Activated CD8-positive, alpha-beta memory T cell treated with anti-CD3 and anti-CD28 coated beads, Interleukin-2, amount 10 ng/mL, durations not matched to agents 7 days and 5 days (primary cell): ENCODE measurements at places on chromosomes 13 and 19. TPM values are rescaled to one million over a fixed set of nuclear protein-coding genes. Genes with fewer than 3 reads are reported as not detected.

DNA sequence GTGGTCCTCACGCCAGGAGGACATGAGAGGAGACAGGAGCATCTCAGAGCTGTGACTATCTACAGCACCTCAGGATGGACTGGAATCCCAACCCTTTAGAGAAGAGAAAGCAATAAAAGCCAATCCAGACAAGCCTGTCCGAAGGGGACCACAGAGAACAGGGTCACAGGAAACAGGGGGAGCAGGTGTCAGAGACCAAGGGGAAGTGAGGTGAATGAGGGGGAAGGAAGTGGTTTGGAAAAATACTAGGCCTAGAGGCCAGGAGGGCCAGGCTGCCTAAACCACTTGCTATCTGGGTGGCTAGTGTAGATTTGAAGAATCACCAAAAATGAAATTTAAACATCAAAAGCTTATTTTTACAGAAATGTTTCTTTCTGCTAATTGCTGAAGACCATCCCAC lies 16.2 kb downstream of the TMTC4 start:
- peak; percentile 72 for DNase-seq
- H3K4me1 ChIP-seq = peaks cover 25% of the 10 kb centered on the region
- peak overlapping the region; percentile 62 for H3K27ac ChIP-seq
- no peaks in the 10 kb centered on the region for H3K27me3 ChIP-seq
- H3K4me3 ChIP-seq = no peak overlapping the region
- peaks cover 62% of the 10 kb centered on the region for H3K36me3 ChIP-seq

ZNF443 gene
- 3.7 TPM for total RNA-seq

GRCh38 chr13:59776924-59777690 lies 386.6 kb downstream of the DIAPH3 start:
- H3K36me3 ChIP-seq = peaks cover 1% of the 10 kb centered on the region
- peaks cover 2% of the 10 kb centered on the region for H3K4me1 ChIP-seq
- H3K27me3 ChIP-seq = no peaks in the 10 kb centered on the region
- H3K27ac ChIP-seq = no peak overlapping the region
- DNase-seq = no peak

GRCh38 chr19:11506101-11506555 lies 489 bp upstream of the ZNF653 start:
- no peaks in the 10 kb centered on the region for H3K27me3 ChIP-seq
- DNase-seq = no peak
- H3K27ac ChIP-seq = peak overlapping the region; percentile 92
- H3K4me3 ChIP-seq = peak overlapping the region; percentile 81
- peaks cover 1% of the 10 kb centered on the region for H3K36me3 ChIP-seq

DNA sequence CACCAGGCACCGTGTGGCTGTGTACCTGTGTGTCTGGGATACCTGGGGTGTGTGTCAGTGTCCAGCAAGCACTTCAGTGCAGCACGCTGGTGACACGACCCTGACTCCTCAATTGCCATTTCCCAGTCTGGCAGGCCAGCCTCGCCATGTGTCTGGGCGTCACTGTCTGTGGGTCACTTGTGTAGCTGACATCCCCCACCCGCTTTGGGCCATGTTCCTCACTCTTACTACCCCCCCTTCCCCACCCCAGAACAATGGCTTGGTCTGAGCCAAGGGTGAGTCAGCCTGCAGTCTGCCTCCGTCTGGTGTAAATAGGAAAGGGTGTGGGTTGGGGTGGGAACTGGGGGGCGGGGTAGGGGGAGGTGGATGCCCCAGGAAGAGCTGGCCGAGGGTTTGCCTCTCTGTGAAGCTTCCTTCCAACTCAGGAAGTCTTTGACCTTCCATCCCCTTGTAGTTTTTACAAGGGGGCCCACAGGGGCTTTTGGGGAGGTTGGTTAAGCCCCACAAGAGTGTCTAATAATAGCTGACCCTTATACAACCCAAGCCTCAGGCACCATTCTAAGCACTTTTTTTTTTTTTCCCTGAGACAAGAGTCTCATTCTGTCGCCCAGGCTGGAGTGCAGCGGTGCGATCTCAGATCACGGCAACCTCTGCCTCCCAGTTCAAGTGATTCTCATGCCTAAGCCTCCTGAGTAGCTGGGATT lies 17.6 kb downstream of the NOVA2 start:
- no peaks in the 10 kb centered on the region for H3K36me3 ChIP-seq
- no peak overlapping the region for H3K4me3 ChIP-seq
- H3K27me3 ChIP-seq = peaks cover 31% of the 10 kb centered on the region
- no peak overlapping the region for H3K27ac ChIP-seq
- peaks cover 21% of the 10 kb centered on the region for H3K4me1 ChIP-seq
- no peak for DNase-seq

ADGRL1 gene
- 3.7 TPM for total RNA-seq

GRCh38 chr13:37954191-37954590 lies 84.6 kb upstream of the TRPC4 start:
- H3K4me3 ChIP-seq = no peak overlapping the region
- H3K27ac ChIP-seq = no peak overlapping the region
- H3K36me3 ChIP-seq = no peaks in the 10 kb centered on the region

- no peak overlapping the region for H3K4me3 ChIP-seq
- no peaks in the 10 kb centered on the region for H3K27me3 ChIP-seq
- H3K27ac ChIP-seq = no peak overlapping the region
Measured at GRCh38 chr19:45187421-45188100, 9.0 kb downstream of the BLOC1S3 start.

ZNF100 gene
- total RNA-seq = 25.3 TPM

DNA sequence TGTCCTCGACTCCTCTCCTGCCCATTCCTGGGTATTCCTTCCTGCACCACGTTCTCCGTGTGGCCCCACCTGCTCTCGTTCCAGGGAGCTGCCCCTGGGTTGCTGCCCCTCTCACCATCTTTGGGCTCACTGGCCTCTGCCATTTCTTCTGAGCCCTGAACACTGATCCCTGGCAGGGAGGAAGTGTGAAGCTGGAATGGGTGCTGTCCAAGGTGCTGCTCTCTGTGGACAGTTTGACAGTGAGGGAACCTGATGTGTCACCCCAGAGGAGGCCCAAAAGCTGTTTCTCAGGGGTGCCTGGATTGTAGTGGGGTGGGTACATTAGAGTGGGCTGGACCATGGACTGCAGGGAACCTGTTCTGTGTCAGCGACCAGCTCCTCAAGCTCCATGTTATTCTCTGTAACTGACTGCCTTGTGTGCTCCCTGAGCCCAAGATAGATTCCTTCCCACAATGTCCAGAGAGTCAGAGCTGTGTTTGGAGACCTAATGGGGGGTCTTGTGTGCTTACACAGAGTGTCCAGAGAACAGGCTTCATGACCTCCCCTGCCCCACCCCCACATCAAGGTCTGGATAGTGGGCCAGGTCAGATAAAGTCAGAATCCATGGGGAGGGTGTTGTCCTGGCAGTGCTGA lies 7.2 kb upstream of the CEACAM8 start:
- H3K36me3 ChIP-seq = no peaks in the 10 kb centered on the region
- DNase-seq = peak; percentile 62
- peaks cover 47% of the 10 kb centered on the region for H3K27me3 ChIP-seq
- no peak overlapping the region for H3K27ac ChIP-seq
- no peaks in the 10 kb centered on the region for H3K4me1 ChIP-seq
- no peak overlapping the region for H3K4me3 ChIP-seq
